Activated T-cell treated with anti-CD3 and anti-CD28 coated beads, Interleukin-2, amount 50 U/mL, for 72 hours (primary cell): ENCODE measurements at places on chromosomes 12 and 14.

- DNase-seq = no peak
Observed at GRCh38 chr14:71380271-71380670, 473.0 kb downstream of the PCNX1 start.

- DNase-seq = no peak
Observed at GRCh38 chr12:130547480-130548155, 168.5 kb downstream of the RIMBP2 start.

- no peak for DNase-seq
Observed at GRCh38 chr12:32115404-32116104, 8.9 kb downstream of the BICD1 start.

DNA sequence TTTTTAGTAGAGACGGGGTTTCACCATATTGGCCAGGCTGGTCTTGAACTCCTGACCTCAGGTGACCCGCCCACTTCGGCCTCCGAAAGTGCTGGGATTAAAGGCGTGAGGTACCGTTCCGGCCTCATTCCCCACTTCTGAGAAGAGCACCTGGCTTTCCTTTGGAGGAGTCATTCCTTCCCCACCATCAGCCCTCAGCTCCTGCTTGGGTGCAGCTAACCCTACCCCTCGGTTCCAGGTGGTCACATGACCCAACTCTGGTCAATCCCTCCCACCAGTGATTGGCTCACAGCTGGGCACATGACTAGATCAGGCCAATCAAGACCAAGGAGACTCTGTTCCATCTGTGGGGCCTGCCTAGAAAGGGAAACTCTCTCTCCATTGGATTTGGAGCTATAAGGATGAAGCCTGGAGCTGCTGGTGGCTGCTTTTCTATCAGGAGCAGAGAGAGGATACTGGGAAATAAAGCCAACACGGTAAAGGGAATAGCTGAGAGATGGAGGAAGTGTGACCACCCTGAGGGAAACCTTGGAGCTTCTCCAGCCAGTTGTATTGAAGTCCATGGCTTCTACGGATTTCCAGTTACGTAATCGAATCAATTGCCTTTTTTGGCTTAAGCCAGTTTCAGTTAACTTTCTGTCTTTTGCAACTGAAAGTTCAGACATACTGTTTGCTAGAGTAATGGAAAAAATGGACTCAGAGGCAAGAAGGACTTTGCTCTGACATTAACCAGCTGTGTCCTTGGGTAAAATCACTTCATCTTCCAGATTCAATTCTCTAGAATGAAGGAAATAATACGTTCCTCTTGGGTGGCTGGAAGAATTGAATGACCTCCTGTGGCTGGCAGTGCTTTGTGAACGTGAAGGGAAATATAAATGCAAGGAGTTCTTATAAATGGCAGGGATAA is 19.7 kb upstream of the IFT81 start:
- DNase-seq = no peak

DNA sequence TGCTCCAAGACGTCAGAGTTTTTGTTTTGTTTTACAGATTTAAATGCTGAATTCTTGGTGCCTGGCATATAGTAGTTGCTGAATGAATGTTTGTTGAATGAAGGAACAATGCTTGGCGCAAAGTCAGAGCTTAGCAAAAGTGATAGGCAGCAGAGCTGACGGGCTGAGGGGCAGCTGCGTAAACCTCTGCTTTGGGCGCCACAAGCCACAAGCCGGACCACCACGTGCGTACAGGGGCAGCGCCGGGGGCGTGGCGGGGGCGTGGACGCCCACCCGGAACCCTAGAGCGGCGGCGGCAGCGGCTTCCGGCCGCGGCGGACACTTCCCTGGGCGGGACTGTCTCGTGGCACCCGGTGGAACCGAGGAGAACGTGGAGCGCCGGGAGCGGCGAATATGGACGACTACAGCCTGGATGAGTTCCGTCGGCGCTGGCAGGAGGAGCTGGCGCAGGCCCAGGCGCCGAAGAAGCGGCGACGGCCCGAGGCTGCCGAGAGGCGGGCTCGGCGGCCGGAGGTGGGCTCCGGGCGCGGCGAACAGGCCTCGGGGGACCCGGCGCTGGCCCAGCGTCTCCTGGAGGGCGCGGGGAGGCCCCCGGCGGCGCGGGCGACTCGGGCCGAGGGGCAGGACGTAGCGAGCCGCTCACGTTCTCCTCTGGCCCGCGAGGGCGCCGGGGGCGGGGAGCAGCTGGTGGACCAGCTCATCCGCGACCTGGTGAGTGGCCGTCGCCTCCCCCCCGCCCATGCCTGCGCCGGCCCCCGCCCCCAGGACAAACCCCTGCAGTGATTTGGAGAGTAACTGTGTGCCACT is at the start of gene FBXW8:
Gene FBXW8, plus strand, starts transcription at position 306 of the 807 bp plus-strand sequence. Its CDS starts 88 bp downstream, at position 394.
- DNase-seq = peak; percentile 65

DNA sequence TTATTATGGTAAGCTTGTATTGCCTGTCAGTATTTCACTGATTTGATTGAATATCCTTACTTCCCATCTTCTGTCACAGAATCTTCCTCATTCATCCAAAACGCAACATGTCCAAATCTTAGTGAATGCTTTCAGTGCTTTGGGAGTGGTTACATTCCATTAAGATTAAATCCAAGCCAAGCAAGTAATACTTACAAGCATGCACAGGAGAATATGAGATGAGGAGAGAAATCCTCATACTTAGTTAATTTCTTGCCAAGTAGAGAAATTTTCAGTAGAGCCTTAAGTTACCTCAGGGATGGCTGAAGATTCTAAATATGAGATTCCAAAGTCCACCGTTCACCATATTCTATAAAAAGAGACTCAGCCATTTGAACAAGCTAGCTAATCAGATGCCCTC is 316.0 kb downstream of the RAD51B start:
- no peak for DNase-seq

DNA sequence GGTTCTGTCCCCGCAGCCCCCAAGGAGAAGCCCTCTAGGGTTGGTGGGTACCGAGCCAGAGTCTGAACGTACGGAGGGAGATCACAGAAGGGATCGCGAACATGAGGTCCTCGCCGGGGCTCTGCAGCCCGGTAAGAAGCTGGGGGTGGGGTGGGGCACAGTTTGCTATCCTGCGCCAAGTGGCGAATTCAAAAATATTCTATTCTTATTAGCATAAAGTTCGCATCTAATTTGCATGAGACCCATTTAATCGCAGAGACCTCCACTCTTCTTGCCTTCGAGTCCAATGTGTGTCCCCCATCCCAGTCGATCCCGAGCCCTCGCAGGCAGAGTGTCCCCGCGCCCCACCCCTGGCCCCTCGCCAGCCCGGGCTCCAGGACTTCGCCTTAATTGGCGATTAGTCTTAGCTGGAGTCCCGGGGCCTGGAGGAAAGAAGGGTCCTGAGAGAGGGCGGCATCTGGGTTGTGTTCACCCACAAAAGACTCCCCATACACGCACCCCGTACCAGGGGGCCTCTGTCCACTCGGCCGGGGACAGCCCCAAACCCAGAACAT is 604 bp upstream of the ARHGEF25 start:
- no peak for DNase-seq

- DNase-seq = no peak
Observed at GRCh38 chr12:55726971-55727370, 1.8 kb downstream of the CD63 start.

GRCh38 chr12:88993651-88994050 is 358.6 kb downstream of the DUSP6 start:
- DNase-seq = no peak

DNA sequence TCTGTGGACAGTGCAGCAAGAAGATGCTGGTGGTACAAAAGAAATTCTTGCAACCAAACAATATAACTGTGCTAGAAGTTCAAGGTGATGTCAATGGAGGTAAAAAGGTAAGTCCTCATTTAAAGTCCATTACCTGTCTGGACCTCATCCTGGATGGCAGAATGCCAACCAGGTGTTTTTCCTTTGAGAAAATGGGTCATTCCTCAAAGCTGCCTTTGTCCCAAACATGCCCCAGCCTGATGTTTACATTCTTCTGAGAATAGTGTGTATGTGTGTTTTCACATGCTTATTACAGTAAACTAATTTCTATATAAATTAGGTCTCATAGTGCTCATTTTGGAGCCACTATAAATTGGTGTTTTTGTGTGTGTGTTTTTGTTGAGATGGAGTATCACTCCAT is 24.9 kb downstream of the ACTR6 start:
- DNase-seq = no peak

DNA sequence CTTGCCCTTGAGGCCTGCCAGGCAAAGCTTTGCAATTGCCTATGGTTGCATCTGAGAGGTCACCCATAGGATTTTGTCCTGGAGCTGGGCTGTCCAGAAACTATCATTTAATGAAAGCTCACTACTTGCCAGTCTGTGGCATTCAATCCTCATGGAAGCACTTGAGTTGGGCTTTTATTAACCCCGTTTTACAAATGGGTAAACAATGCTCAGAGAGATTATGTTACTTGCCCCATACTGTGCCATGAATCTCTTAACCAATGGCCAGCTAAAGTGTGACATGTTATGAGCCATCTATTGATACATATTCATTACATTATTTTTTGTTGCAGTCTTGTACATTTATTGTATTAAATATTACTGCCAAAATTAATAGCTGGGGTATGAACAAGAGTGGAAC is 35.9 kb downstream of the PDZRN4 start:
- no peak for DNase-seq
